CD4-positive, alpha-beta T cell treated with Interleukin-15 for 1 hour (primary cell): ENCODE measurements at places on chromosomes 11 and 22.

GRCh38 chr22:32684822-32685187 lies 116.7 kb upstream of the TIMP3 start:
- DNase-seq = no peak

DNA sequence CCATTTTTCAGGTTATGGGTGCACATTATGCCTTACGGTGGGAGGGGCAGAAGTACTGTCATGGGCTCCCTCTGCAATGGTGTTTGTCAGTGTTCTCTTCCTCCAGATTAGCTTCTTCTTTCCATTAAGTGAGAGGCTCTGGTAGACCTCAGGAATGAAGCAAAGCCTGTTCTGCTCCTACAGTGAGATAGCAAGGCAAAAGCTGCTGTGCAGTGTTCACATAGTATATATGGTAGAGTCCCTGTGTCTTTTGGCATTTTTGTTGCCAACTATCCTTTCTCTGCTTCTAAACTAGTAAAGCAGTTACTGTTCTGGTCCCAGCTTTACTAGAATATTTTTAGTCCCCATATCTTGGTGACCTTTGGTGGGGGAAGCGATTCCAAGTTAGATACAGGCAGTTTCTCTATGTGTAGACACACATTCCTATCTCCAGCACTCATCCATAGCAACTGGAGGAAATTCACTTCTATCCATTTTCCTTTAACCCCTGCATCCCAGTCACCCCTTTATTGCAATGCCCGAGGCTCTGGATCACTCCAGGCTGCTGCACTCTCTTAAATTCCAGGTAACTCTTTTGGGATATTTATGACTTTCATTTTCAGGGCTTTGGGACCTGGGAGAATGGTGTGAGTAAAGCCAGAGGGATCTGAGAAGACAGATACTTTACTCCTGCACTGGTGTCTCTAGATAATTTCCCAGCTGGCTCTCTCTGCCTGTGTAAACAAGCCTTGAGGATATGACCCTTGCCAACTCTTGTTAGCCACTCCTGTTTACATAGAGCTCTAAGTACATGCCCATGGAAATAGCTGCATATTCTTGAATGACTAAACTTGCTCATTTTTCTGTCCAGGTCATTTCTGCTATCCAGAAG lies 3.9 kb upstream of the TRIM34 start:
- DNase-seq = no peak

DNA sequence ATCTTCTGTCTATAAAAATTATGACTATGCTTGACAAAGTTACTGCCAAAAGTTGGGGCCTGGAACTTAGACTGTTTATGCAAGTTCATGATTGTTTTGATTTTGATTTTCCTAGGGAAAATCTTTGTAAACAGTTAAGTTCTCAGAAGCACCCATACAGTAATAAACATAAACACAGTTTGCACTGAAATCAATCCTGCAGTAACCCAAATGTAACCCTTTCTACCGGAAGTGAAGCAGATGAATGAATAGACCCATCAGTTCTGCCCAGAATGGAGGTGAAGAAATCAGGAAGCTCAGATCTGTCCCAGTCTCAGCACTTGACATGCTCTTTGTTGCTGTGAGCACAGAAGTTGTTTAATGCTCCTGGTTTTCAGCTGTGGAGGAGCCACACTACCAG lies 24.6 kb upstream of the C11orf96 start:
- DNase-seq = no peak

DNA sequence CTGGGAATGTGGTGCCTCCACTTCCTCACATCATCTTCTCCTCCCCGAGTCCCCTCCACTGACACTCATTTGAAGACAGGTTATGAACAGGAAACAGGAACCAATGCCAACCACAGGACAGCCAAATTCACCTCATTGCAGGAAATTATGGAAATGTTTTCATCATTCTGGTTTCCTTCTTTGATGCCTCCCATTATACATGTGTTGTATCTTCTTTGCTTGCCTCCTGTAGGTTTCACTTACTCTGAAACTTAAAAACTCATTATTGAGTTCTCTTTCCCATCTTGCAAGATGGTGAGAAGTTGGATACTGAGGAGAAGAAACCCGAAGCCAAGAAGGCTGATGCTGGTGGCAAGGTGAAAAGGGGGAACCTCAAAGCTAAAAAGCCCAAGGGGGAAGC lies 108.5 kb downstream of the PHF21B start:
- DNase-seq = no peak

DNA sequence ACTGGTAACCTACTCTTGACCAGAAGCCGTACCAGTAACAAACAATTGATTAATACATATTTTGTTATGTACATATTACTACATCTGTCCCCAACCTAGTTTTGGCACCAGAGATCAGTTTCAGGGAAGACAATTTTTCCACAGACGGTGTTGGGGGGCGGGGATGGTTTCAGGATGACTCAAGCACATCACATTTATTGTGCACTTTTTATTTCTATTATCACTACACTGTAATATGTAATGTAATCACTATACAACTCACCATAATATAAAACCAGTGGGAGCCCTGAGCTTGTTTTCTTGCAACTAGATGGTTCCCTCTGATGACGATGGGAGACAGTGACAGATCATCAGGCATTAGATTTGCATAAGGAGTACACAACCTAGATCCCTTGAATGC lies 15.5 kb downstream of the DGCR8 start:
- DNase-seq = no peak

DNA sequence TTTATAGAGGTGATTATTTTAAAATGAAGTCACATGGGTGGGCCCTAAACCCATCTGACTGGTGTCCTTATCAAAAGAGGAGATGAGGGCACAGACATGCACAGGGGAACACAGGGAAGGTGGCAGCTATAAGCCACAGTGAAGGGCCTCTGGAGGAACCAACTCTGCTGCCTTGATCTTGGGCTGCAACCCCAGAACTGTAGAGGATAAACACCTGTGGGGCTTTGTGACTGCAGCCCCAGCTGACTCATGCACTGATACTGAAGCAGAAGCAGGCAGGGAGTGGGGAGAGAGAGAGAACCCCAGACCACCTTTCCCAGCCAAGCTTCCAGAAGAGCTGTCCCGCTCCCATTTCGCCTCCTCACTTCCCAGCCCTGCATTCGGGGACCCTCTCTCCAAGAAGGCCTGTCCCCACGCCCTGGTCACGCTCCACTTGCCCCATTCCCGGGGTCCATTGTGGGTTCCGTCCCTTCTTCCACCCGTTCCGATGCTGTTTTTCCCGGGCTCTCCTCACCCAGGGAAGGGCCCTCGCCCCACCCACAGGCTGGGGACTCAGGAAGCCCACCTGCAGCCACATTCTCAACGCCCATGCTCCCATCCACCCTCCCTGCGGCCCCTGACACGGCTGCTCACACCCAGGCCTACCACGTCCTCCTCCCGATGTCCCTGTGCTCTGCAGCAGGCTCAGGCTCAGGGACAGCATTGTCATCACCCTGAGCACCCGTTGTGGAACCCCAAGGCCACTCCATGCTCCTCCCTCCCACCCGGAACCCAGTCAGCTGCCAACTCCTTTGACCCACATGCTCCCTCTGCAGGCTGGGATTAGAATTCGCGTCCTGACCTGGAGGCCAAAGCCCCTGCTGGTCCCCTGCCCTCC lies 90.8 kb upstream of the SHANK2 start:
- DNase-seq = no peak

- no peak for DNase-seq
Measured at GRCh38 chr11:14055936-14056335, 93.4 kb downstream of the SPON1 start.

GRCh38 chr11:78291503-78292108 lies 102.9 kb downstream of the USP35 start:
- no peak for DNase-seq

GRCh38 chr11:44711787-44712608 lies 14.8 kb upstream of the TSPAN18 start:
- DNase-seq = no peak

DNA sequence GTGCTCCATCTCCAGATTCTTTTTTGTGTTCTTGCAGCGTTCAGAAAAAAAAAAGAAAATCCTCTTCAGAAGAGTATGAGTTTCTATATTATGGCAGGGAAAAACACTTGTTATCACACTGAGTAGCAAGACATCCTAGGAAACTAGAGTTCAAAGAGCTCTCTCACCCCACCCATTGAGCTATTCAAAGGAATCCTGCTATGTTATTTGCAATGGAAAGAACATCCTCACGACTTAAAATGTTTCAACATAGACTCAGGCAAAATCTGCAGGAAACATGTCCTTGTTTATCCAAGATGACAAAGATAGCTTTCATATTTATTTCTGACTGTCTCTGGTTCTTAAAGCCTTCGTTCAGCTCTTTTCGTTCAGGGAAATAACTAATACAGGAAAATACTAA lies 331.6 kb upstream of the ANO5 start:
- DNase-seq = no peak

DNA sequence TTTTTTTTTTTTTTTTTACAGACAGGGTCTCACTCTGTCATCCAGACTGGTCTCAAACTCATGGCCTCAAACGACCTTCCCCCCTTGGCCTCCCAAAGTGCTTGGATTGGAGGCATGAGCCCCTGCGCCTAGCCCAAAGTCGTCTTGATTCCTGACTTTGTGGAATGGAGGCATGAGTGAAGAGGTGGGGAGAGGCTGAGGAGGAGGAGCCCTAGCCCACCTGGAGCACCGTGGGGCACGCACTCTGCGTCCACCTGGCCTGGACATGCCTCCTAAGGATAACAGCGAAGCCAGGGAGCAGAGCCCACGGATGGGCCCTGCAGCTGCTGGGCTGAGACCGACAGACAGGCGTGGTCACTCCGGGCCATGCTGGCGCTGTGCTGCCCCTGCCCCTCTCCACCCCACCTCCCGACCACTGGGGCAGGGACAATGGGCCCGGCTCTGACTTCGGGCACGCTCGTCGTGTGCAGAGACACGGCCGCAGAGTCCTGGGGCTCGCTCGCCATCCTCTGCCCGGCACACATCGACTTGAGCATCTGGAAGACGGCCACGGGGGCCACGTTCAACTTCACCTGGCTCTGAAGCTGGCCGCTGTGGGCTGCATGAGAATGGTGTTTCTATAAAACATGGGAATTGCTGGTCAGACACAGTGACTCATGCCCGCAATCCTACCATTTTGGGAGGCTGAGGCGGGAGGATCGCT lies 34.8 kb downstream of the LRRC74B start:
- no peak for DNase-seq

DNA sequence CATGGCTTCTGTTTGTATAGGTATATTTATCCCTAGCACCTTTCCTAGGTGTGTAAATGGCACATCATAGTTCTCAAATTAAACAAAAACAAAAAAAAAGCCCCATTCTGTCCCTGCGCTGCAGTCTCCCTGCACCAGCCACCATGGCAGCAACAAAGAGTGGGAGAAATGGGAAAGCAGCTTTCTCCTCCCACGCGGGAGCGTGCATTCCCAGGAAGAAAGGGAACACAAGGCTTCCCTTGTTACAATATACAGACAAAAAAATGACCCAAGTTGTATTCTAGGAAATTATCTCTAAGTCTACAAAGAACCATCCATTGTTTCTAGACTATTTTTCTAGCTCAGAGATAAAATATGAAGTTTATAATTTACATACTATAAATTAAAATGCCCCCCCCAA lies 16.1 kb upstream of the TMPRSS5 start:
- no peak for DNase-seq

DNA sequence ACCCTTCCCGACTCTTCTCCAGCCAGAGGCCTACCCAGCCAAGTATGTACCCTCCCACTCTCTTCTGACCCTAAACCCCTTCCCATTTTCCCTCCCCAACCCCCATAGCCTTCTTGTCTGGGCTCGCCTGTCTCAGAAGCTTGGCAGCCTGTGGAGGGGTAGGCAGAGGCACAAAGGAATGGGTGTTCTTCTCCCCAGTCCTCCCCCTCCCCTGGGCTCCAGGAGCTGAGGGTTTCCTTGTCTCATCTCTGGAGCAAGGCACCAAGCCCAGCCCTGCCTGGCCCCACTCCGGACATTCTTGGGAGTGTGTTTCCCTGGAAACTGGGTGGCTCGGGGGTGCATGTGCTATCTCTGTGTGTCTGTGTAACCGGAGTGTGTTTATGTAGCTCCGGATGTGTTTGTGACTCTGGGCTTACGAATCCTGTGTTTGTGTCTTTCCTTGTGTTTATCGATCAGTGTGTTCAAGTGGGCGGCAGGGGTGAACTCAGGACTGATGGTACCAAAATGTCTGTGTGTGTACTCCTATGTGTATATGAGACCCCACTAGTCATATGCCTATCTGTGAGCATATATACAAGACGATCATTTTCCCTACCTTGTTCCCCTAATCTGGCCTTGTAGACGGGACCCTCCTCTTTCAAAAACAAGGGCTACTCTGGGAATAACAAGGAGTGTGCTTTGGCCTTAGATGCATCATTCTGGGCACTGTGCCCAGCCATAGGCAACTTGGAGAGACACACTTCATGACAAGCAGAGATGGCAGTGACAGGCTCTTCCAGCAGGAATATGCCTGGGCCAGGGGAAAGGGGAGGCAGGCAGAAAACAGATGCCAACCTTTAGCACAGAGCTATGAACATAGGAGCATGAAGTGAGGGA lies 10.9 kb downstream of the PHLDB1 start:
- DNase-seq = no peak
